Fibroblast of the aortic adventitia (primary cell): ENCODE measurements at places on chromosomes 4 and X.

DNA sequence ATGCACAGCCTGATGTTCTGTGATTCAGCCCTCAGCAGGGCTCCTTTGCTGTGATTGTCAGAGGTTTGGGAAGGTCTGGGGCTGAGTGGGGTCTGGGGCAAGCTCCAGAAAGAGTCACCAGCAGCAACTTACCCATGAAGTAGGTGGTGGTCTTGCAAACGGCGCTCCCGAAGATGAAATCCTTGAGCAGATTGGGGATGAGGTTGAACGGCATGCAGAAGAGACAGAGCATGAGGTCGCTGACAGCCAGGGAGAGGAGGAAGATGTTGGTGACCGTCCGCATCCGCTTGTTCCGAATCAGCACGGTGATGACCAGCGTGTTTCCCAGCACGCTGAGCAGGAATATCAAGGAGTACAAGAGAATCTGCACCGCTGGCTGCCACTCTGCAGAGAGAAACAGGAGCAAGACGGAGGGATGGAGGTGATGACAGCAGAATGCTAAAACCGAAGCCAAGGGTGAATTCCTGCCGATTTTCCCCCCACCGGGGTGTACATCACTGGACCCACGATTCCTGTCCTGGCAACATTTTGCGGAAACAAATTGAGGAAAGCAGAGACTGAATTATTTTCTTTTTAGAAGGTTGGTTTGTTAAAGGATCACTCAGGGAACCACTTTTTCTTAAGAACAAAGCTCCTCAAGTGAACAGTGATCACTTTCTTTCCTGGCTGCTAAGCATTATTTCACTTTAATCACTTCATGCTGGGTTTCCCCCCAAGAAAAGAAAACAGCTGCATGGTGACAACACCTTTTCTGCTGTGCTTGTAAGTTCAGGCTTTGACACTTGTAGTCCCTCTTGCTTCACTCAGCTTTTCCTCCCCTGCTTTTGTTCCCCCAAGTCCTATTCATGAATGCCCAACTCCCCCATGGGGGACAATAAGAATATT, 941 bp downstream of the CCKAR start:
- DNase-seq: no peak

- DNase-seq: no peak
Observed at GRCh38 chr4:81196126-81196650, 18.8 kb downstream of the PRKG2 start.

DNA sequence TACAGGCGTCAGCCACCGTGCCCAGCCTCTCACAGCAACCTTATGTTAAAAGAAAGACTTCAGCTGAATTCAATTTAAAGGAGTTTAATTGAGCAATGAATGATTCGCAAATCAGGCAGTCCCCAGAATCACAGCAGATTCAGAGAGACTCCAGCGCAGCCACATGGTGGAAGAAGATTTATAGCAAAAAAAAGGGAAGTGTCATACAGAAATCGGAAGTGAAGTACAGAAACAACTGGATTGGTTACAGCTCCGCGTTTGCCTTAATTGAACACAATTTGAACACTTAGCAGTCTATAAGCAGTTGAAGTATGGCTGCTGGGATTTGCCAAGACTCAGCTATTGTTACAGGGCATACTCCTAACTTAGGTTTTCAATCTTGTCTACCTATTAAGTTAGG, 19.8 kb downstream of the CENPVL3 start:
- DNase-seq: no peak

DNA sequence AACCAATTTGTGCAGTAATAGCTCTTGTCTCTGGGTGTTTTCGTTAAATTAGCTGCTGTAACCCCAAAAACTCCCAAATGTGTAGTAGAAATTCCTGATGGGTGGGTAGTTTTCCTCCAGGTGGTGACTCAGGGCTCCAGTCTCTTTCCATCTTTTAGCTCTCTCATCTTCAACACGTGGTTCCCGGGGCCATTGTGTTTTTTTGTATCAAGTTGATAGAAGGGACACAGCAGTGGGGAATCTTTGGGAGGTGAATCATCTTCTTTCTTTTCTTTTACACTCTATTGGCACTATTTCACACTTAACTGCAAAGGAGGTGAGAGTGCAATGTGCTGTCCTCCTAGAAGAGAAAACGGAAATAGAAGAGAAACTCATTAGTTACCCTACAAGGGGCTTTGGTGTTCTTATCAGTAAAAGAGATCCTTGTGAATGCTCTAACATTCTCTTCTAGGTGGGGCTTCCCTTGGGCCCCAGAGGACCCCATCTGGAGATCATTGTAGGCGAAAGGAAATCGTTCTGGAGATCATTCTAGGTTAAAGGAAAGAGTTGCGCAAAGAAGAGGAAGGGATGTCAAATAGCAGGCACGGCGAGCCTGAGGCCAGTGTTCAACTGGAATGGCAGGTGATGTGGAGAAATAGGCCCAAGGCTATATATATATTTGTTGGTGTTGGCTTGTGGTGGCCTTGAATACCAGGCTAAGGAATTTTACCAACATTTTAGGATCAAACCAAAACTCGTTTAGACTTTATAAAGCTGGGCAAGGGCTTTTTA, 68.2 kb upstream of the ACSL1 start:
- no peak for DNase-seq

DNA sequence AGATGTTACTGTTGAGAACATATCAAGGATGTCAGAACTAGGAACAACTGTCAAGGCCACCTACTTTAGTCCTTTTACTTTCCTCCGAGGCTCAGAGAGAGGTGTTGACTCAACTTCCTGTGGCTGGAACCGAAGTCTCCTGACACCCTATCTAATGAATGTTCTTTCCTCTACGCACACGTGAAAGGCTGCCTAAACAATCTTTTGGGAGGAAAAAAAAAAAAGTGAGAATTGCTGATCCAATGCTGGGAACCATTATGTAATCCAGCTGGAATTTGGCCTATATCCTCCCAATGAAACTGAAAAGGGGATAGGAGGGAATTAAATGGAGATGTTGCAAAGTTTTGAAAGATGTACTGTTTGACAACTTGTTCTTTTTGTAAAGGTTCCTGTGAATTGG, 8.3 kb upstream of the MAP7D3 start:
- DNase-seq: peak; percentile 70
